ENCODE measurements at places on chromosomes 12 and 14.
A peak's percentile ranks its signal among the peaks of the same experiment; 100 is the strongest.

GRCh38 chr12:104042580-104042979 lies 7.4 kb downstream of the GLT8D2 start:
- DNase-seq = no peak

DNA sequence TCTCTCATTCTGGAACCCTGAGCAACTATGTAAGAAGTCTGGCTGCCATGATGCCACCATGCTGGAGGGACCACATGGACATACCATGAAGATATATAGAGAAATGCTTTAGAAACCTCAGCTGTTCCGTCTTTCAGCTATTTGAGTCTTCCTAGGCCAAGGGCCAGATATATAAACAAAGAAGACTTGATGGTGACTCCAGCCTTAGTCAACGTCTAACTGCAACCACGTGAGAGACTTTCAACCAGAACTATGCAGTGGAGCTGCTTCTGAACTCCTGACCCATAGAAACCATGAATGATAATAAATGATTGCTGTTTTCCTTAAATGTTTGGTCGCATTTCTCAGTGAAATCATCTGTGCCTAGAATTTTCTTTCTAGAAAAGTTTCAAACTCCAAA lies 20.0 kb upstream of the KITLG start:
- no peak for DNase-seq

- no peak for DNase-seq
Measured at GRCh38 chr14:75459791-75460190, 32.0 kb downstream of the JDP2 start.

GRCh38 chr14:69612014-69612782 lies 802 bp downstream of the SUSD6 start:
- peak; percentile 52 for DNase-seq

DNA sequence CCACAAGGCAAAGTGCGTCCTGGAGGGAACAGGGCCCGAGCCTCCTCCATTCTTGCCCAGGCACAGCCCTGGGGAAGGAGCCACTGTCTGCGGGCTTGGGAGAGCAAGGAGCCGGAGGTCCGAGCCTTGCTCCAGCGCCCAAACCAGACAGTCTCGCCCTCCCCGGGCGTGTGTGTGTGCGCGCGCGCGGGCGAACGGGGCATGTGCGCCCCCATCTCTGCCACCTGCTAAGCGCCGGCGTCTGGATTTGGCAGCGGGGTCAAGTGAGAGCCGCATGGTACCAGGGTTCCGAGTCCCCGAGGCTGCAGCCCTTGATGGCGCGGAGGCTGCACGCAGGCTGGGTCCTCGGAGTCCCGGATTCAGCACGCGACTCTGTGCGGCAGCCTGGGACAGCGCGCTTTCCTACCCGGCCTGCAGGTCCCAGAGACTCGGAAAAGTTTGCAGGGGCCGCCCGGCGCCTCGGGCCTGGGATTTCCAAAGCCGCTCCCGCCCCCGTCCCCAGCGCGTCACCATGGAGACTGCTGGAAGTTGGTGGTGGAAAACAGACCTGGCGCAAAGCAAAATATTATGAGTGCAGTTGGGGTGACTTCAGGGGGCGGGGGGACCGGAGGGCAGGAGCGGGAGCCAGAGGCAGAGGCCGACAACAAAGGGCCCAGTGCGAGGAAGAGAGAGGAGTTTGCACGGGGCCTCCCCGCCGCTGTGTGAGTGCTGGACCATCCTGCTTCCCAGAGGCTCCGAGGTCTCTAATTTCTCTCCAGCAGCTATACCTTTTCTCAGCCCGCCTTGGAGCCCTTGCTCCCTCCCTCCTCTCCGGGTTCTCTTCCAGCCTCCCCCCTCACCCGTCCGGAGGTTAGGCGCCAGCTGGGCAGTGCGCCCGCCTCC lies 4.2 kb downstream of the RFX4 start:
- no peak for DNase-seq

DNA sequence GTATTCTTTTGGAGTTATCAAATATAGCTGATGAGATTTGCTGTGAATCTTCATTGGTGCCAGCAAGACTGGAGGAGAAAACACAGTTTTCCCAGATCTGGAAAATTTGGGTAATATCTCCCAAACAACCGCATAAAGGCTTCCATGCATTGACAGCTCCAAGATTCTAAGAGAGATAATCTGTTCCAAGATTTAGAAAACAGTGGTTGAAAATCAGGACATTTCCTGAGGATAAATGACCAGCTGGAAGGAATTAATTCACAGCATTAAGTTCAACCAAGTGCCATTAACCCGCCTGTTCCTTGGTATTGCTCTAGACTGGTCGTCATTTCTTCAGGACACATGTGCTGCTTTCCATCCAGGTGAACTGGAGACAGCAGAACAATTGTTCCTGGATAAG lies 147.9 kb upstream of the PRICKLE1 start:
- DNase-seq = no peak

DNA sequence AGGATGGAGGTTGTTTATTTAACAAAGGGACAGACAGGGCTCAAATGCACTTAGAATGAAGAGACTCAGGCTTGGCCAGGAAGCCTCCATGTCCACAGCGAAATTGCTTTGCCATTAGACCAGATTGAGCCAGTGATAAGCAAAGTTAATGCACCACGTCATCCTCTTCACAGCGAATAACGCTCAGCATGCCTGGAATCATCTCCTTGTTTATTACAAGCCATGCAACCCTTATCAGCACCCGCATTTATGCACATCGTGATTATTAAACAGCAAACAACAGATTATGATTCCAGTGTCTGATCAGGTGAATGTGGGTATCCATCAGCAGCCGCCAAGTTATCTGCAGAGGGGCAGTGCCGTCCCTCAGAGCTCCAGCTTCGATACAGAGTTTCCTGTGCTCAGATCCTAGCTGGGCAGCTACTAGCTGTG lies 175.0 kb upstream of the TMEM132C start:
- DNase-seq = no peak

GRCh38 chr12:117686210-117686609 lies 282.6 kb downstream of the KSR2 start:
- DNase-seq = no peak

DNA sequence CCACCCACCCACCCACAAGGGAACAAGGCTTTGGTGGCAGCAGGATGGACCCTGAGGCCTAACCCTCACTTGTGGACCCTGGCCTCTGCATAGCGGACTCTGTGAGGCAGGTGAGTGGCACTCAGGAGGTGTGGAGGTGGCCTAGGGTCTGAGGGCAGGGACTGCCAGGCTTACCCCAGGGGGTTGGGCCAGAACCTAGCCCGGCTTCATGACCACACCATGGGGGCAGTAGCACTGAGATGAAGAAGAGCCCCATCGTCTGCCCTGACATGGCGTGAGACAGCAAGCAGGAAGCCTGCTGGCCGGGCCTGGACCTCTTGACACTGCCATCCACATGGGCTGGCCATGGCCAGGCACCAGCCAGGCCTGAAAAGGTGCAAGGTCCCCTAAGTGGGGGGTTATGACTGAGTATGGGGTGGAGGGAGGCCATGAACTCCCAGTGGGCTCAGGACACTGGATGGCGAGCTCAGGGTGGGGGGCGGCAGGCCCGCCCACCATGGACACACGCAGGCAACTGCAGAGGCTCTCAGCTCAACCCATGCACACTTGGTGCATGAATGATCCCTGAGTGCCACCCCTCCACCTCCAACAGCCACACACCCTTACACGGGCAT lies 29.3 kb downstream of the JAG2 start:
- DNase-seq = no peak

GRCh38 chr12:80291108-80291754 lies 152.8 kb upstream of the PTPRQ start:
- no peak for DNase-seq

DNA sequence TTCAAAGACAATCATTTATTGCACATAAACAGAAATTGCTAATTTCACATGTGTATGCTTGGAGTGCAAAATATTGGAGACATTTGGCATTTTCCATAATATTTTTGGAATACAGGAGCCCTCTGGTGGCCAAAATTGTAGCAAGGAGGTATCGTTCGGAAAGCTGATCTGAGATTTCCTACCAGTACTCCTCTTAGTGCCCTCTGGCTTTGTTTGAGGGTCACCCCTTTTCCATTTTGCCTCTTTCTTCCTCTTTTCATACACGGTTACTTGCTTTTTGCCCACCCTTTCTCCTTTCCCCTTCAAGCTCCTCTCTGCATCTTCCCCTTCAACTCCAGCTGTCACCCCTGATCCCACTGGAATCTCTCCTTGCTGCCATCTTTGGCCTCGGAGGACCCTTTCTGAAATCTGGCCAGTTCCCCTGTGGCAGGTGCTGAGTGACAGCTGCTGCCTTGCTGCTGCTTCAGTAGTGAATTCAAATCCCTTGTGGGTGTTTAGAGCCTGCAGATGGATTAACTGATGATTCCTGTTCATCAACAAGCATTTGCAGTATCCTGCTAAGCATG lies 164.6 kb upstream of the PARP11 start:
- DNase-seq = peak; percentile 51

DNA sequence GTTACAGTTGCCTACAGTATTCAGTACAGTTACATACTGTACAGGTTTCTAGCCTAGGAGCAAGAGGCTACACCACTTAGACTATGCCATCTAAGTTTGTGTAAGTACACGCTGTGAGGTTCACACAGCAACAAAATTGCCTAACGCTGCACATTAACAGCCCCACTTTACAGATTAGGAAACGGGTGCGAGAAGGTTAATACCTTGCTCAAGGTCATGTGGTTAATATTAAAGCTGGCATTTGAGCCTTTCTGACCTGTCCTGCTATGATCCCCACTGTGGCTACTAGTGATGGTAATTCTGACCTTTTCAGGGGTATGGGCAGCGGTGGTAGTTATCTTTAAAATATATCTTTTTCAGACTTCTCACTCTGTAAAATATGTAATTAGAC lies 20.9 kb downstream of the ACVR1B start:
- no peak for DNase-seq

DNA sequence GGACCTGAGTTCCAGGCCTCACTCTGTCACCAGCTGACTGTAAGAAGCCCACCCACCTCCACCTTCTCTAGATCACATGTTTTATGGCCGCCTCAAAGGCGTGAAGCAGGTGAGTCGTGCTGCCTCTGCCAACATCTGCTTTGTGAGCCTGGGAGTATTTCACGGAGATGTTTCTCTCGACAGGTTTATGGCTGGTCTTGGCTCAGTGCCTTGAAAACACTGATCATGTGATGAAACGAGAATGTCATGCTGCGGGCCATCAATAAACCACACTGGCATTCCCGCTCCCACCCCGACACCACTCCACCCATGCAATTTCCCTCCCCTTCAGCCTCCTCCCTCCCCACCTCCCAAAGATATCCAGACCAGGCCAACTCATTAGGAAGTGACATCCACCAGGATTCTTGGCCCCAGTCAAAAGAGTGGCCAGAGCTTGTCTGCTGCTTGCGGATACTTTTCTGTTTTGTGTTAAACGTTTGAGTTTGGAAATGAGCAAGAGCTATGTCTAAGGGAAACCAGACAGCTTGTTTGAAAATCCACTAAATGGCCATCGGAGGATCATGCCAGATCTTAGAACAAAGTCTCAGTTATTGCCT lies 53.8 kb upstream of the NTF3 start:
- DNase-seq = no peak

DNA sequence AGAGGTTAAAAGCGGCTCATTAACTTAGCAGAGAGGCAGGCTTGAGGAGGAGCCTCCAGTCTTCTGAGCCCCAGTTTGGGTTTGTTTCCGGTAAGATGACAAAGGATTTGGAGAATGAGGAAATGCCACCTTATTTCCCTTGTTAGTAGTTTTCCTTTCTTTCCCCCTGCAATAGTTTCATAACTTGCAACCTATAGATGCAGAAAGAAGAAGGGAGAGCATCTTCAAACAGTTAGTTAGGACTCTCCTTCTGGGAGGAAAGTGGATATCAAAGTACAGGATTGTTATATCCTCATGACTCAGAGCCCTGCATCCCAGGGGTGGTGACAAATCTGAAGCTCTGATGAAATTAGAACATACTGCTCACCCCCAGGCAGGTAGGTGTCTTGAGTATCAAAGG lies 180.7 kb upstream of the SLC38A2 start:
- DNase-seq = peak; percentile 25

DNA sequence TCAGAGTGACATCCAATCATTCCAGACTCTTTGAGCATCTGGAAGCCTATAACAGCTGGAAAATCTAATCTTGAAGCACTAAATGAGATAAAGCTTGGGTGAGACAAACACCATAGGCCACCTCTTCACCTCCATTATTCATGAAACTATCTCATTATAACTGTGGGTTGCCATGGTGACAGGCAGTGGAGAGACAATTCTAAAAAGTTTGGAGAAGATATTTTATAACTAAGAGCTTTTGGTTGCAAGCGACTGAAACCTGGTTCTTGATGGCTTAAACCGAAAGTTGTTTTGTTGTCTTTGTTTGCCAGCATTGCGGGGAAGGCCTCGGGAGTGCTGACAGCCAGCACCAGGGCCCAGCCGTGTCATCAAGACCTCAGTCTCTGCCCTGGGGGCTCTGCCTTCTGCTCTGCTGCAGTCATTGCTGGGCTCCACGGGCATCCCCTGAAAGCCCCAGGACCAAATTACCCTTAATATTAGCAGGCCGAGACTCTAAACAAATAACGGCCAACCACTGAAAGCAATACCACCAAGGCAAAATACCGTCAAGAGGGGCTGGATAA lies 353.6 kb upstream of the SFSWAP start:
- DNase-seq = no peak

GRCh38 chr14:22464422-22465142 lies 124.4 kb downstream of the DAD1 start:
- no peak for DNase-seq

- DNase-seq = no peak
Measured at GRCh38 chr14:72558721-72559120, 335.2 kb downstream of the DPF3 start.

DNA sequence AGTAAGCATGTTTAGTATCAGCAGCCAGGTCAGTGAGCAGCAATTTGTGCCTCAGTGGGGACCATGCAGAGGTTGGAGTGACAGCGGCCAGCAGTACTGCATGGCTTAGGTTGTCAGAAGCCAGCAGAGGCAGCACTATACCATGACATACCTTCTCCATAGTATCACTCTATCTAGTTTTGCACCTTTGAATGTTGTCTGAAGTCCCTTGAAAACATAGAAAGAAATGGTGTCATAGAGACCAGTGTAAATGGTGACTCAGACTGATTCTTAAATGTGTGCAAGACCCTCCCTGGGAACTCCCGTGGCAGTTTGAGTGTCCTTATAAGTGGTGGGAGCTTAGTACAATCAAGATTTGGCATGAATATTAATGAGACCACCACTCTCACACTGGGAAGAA lies 124.4 kb downstream of the SLC38A1 start:
- no peak for DNase-seq

GRCh38 chr12:131141514-131141913 lies 187.8 kb downstream of the ADGRD1 start:
- DNase-seq = no peak

- DNase-seq = no peak
Measured at GRCh38 chr12:122932207-122932606, 34.1 kb downstream of the ABCB9 start.

DNA sequence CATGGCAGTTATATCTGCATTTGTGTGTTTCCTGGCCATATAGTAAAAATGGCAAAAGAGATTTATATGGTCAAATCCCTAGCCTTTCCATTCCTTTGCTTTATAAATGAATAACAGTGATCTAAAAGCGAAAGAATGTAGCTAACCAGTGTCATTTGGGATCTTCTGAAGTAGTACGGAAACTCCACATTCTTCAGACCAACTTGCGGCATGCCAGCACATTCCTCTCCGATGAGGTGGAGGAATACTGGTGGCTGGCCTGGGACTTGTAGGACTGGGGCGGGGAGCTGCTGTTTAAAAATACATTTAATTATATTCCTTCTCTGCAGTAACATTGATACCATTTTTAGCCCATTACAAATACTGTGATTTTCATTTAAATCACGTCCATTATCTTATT lies 85.3 kb downstream of the SAMD4A start:
- no peak for DNase-seq

Measured in activated naive CD4-positive, alpha-beta T cell treated with anti-CD3 and anti-CD28 coated beads for 36 hours (primary cell).